ENCODE measurements at places on chromosomes 5 and 9.

DNA sequence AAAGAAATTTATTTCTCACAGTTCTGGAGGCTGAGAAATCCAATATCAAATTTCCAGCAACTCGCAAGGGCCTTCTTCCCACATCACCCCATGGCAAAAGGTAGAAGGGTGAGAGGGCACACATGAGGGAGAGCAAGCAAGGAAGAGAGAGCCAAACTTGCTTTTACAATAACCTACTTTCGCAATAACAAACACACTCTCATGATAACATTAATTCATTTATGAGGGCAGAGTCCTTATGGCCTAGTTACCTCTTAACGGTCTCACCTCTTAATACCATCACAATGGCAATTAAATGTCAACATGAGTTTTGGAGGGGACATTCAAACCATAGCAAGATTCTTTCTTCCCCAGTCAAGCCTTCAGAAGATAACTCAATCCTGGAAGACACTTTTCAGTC lies 11.6 kb upstream of the HRH2 start:
- DNase-seq, result no peak

DNA sequence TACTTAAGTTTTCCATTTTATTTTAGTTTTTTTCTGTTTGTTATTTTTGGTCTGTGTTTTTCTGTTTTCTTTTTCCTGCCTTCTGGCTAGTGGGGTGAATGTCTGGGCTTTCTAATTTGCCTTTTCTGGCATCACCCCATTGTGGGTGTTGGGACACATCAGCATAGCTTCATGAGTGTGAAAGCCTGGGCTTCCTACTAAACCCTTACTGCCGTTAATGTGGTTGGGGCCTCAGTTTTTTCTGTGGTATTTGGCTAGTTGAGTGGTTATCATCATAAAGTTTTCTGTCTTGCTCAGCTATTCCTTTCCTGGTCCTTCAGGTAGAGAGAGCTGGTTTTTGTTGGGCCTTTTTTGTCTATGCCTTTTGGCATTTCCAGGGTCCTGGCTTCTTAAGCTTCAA lies 21.4 kb downstream of the C5orf47 start:
- no peak for DNase-seq

DNA sequence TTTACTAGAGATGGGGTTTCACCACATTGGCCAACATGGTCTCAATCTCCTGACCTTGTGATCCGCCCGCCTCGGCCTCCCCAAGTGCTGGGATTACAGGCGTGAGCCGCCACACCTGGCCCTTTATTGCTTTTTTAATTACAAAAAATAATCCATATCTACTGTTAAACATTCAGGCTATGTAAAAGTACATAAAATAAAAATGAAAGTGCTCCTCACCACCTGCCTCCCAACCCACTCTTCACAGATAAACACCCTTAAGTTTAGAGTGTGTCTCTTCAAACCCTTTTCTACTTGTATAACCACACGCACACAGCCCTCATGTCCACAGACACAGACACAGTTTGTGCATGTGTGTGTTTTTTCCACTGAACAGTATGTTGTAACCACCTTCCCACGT lies 16.7 kb downstream of the TSC1 start:
- no peak for DNase-seq

DNA sequence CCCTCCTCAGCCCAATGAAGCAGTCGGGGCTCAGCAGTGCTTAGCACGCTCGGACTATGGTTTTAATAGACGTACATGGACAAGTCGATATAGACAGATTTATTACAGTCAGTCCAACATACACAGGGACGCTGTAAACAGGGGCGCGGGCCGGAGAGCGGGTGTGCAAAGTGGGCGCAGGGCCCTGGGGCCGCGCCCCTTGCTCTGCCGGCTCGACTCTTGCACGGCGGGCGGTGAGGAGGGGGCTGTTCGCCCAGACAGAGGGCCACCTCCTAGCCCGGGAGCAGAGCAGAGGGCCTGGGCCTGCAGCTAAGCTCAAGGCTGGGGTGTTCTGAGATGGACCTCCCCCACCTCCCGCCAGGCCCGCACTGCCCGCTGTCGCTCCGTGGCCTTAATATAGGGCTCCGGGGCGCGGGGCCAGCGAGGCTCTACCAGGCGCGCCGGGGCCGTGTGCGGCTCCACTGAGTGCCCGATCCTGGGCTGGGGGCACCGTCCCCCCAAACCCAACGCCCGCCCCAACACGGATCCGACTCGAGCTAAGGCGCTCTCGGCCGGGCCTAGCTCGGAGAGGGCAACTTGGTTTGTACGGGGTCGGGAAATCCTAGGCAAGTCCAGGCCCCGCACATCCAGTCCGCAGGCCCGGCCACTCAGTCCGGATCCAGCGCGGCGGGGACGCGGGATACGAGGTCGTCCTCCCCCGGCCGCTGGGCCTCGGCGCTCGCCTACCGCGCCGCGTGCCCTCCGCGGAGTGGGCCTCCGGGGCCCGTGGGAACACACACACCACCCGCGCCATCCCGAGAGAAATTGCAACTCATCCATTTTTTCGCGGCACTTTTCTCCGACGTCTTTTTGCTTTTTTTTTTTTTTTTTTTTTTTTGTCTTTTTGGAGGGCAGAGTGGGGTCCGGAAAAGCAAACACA lies 6.1 kb downstream of the PITX1 start:
- no peak for DNase-seq

DNA sequence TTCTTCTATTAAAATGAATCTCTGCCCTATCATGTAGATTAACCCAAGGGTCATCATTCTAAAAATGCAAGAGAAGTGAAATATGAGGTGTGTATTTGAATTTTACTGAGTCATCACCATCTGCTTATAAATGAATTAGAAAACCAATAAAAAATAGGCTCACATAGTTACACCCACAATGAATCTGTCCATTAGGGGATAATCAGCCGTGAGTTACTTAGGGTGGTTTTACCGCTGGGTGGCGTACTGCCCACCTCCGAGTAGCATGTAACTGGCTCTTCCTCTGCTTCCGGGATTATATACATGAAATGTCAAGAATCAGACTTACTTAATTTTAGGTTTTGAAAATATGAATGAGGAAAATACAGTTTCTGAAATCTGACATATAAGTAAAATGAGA lies 332.9 kb upstream of the CCNG1 start:
- DNase-seq, result no peak

GRCh38 chr5:1801222-1801966 lies at the start of gene NDUFS6:
TSS of gene NDUFS6 (plus strand) at chr5:1801407. CDS start at chr5:1801418, 11 bp downstream.
- peak; percentile 69 for DNase-seq

DNA sequence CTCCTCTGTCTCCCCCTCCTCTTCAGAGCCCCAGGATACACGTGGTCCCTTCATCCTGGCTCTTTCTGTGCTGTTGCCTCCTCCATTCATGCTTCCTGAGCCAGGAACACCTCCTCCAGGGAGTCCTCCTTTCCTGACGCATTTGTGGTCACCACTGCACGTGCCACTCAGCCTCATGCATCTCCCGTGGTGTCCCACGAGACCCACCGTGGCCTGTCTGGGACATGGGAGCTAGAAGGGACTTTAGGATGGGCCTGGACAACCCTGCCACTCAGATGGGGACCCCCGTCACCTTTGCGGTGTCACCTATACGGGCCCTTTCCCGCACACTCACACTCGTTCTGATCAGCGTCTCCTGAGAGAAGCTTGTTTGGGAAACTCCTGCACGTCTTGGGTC lies 6.7 kb downstream of the GLIPR2 start:
- no peak for DNase-seq

- DNase-seq, result no peak
Observed at GRCh38 chr9:136254381-136255165, 9.0 kb upstream of the QSOX2 start.

- DNase-seq, result no peak
Observed at GRCh38 chr9:92966518-92966800, 19.1 kb downstream of the FGD3 start.

Measured in central memory CD4-positive, alpha-beta T cell (primary cell).